Fibroblast of skin of abdomen (primary cell): ENCODE measurements at places on chromosomes 3 and 15.
A peak's percentile ranks its signal among the peaks of the same experiment; 100 is the strongest.

DNA sequence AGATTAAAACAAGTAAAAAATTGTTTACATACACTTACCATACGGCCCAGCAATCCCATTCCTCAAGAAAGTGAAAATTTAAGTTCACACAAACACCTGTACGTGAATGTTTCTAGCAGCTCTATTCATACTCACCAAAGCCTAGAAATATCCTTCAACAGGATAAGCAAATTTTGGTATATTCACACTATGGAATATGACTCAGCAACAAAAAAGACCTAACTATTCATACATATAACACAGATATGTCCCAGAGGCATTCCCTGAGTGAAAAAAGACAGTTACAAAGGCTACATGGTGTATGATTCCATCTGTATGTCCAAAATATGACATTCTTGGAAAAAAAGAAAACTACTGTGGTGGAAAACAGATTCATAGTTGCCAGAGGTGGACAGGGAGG, 40.1 kb upstream of the THUMPD3 start:
- DNase-seq: no peak

DNA sequence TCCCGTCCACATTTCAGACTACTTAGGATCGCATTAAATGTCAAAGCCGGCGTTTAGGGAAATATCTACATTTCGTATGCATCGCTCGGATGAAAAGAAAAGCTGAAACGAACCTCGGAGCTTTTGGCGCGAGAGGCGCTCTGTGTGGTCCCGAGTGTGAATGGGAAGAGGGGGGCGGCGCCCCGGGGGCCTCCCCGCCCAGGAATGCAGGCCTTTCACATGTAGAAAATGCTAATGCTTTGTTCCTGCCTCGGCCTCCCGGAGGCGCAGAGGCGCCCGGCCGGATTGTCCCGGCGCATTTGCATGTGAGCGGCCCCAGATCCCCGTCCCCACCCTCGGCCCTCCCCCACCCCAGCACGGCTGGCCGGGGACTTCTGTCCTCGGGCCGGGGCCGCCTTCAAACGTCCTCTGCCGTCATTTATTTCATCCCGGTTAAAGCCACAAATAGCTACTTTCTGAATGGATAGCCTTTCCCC, 37.0 kb upstream of the TRIM71 start:
- peak; percentile 46 for DNase-seq

GRCh38 chr15:98896802-98897732, 110.5 kb downstream of the PGPEP1L start:
- peak; percentile 100 for DNase-seq

DNA sequence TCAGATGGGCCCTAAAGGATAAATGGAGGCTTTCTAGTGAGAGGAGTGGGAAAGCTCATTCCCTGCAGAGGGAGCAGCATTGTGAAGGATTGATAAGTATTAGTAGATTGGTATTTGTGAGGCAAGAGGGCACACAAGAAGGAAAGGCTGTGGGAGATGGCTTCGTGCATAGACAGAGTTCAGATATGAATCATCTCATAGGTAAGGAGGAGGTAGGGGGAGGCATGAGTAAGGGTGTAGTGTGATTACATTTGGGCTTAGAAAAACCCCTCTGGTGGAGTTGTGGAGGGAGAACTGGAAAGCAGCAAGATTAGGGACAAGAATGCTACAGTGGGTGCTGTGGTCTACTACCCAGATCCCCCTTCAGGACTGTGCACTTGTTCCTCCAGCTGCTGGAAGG, 29.6 kb downstream of the ONECUT1 start:
- DNase-seq: no peak

GRCh38 chr15:100156201-100156600, 185.6 kb downstream of the ADAMTS17 start:
- no peak for DNase-seq
